Activated T-cell treated with anti-CD3 and anti-CD28 coated beads, Interleukin-2, amount 50 U/mL, for 72 hours (primary cell): ENCODE measurements at places on chromosomes 6 and 20.

- no peaks in the 10 kb centered on the region for H3K36me3 ChIP-seq
- DNase-seq, result no peak
- no peak overlapping the region for H3K27ac ChIP-seq
- no peaks in the 10 kb centered on the region for H3K4me1 ChIP-seq
- H3K4me3 ChIP-seq, result no peak overlapping the region
Measured at GRCh38 chr6:161434921-161435747, 161.3 kb upstream of the AGPAT4 start.

- no peak for DNase-seq
- no peak overlapping the region for H3K27ac ChIP-seq
- H3K36me3 ChIP-seq, result no peaks in the 10 kb centered on the region
- no peaks in the 10 kb centered on the region for H3K4me1 ChIP-seq
- H3K27me3 ChIP-seq, result peaks cover 15% of the 10 kb centered on the region
- H3K4me3 ChIP-seq, result no peak overlapping the region
Measured at GRCh38 chr6:53119349-53119748, 29.3 kb downstream of the GCM1 start.

DNA sequence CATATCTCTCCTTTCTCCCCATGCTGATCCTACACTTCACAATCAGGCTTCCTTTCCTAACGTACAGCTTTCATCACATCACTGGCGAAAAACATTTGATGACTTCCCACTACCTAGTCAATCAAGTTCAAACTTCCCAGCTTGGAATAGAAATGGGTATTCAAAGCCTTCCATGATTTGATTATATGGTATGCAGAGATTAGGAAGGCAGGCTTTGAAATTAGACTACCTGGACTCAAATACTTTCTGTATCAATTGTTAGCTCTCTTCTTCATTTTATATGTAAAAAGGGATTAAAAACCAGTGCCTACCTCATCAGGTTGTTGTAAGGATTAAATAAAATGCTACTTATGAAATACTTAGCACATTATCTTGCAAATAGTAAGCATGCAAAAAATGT lies 7.7 kb downstream of the NCOA6 start:
- no peak overlapping the region for H3K4me3 ChIP-seq
- DNase-seq, result no peak
- H3K27ac ChIP-seq, result no peak overlapping the region
- peaks cover 23% of the 10 kb centered on the region for H3K4me1 ChIP-seq
- no peaks in the 10 kb centered on the region for H3K27me3 ChIP-seq

- no peaks in the 10 kb centered on the region for H3K36me3 ChIP-seq
- no peak for DNase-seq
- H3K4me1 ChIP-seq, result no peaks in the 10 kb centered on the region
- H3K27ac ChIP-seq, result no peak overlapping the region
- no peak overlapping the region for H3K4me3 ChIP-seq
Measured at GRCh38 chr20:55329108-55329507, 676.2 kb downstream of the CBLN4 start.

DNA sequence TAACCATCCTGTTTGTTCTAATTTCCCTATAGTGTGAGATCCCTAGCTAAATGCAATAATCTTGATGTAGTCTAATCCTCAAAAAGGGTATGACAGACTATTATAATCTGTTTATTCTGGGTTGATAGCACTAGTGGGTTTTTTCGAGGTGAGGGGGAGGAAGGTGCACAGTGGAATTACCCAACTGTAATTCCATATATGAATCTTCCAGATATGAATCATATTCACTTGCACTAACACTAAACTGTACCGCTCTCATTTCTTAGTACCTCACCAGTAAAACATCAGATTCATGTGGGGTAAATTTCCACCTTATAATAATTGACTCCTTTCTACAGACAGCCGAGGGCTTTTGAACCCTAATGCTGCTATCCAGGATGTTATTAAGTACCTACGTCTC lies 16.5 kb downstream of the NCOA7 start:
- peak; percentile 34 for DNase-seq
- no peaks in the 10 kb centered on the region for H3K27me3 ChIP-seq
- peaks cover 81% of the 10 kb centered on the region for H3K4me1 ChIP-seq
- H3K4me3 ChIP-seq, result peak overlapping the region; percentile 89

DNA sequence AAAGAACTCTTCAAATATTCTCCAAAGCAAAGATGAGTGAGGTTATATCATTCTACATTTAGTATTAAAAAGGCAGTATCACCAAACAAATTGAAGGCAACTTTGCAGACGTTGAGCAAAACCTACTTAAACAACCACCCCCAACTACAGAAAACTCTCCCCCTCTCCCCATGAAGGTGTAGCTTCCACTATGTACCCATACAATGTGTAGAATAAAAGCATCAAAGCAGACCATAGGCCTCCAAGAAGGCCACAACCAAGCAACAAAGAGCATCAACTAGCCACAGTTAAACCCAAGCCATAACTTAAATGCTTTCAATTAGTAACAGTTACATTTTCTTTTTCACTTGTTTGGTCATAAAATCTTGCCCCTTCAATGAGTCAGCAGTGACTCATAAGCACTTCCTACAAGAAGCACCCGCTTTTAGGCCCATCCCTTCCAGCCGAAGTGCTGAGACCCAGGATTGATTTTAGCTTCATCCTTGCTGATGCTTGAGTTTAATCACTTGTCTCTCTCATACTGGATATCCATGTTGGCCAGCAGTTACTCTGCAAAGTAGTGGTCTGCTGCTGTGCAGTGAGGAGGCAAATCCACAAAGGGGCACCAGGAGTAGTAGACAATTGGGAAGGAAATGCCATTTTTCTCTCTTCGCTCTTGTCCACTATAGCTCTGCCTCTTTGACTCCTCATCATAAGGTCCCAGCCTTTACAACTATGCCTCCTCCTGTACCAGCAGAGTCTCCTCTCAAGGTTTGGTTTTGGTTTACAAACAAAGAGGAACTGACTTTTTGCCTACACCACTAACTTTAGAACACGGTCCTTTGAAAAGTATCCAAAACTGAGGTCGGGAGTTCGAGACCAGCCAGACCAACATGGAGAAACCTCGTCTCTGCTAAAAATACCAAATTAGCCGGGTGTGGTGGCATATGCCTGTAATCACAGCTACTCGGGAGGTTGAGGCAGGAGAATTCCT lies 8.4 kb upstream of the NUP153 start:
- no peaks in the 10 kb centered on the region for H3K36me3 ChIP-seq
- H3K4me3 ChIP-seq, result peak overlapping the region; percentile 81
- peak; percentile 57 for DNase-seq

DNA sequence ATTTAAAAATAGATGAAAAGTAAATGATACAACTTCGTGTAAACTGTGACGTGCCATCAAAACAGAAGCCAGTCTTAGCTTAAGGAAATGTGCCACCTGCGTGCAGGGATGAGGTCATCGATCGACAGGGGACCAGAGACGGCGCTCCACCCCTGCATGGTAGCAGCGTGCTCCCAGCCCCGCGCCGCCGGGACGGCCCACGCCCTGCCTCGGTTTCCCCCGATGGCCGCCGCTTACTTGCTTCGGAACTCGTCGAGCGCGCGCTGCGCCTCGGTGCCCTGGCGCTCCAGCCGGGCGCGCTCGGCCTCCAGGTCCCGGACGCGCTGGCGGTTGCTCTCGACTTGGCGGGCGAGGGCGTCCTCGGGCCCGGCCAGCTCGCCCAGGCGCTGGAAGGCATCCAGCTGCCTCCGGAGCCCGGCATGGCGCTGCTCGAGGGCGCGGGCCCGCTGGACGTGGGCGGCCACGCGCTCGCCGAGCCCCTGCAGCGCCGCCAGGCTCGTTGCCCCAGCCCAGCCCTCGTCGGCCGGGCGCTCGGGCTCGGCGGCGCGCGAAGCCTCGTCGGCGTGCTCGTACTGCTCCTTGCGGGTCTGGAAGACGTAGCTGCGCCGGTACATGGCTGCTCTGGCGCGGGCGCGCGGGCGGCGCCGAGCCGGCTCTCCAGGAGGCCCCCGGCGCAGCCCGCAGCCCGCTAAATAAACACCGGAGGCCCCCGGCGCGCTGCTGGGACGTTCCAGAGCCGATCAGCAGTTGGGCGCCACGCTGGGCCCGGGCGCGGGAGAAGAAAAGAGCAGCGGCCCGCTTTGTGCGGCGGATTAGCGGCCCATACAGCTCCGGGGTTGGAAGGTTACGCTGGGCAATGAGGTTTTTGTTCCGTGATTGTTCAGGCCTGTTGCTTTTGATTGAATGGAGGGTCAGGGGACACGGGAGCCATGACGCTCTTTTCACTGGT lies at the start of gene BFSP1:
BFSP1 (minus strand) TSS at position 664 of the 949 bp plus-strand sequence; CDS start at position 614, 50 bp downstream.
- H3K27me3 ChIP-seq, result peaks cover 17% of the 10 kb centered on the region
- DNase-seq, result peak; percentile 56
- peak within 1 kb of the TSS; percentile 88 for H3K4me3 ChIP-seq

- peaks cover 8% of the 10 kb centered on the region for H3K27me3 ChIP-seq
- no peak for DNase-seq
- peaks cover 3% of the 10 kb centered on the region for H3K36me3 ChIP-seq
- no peak overlapping the region for H3K27ac ChIP-seq
Measured at GRCh38 chr20:24842918-24843715, 106.0 kb upstream of the CST7 start.

DNA sequence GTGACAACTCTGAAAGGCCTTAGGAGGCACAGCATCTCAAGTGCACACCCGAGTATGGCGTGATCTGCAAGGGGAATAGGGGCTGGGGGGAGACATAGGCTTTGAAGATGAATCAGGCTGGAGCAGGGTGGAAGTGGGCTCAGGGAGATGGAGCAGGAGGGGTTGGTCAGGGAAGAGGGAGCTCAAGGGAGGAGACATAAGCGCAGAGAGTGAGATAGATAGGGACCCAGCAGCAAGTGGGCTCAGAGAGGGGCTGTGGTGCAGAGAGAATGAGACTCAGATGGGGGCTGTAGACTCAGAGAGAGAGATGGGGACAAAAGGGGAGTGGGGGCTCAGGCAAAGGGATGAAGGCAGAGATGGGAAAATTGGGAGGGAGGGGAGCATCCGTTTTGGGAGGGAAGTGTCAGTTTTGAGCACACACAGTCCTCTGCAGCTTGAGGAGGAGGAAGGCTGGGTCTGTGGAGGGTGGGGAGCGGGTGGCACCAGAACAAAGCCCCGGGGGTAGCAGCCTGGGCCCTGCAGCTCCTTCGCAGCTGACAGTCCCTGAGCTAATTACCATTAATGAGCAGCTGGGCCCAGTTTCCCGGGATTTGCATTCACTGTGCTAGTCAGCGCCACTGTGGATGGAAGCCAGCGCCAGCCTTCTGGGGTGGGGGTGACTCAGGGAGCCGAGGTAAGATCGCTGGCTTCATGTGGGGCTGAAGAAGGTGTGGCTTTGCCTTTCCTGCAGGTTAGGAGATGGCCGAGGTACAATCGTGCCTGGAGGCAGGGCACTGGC lies 18.7 kb downstream of the SRXN1 start:
- H3K4me3 ChIP-seq, result no peak overlapping the region
- H3K4me1 ChIP-seq, result no peaks in the 10 kb centered on the region
- no peak overlapping the region for H3K27ac ChIP-seq
- peaks cover 6% of the 10 kb centered on the region for H3K27me3 ChIP-seq
- no peaks in the 10 kb centered on the region for H3K36me3 ChIP-seq

- no peak overlapping the region for H3K4me3 ChIP-seq
- H3K36me3 ChIP-seq, result peaks cover 4% of the 10 kb centered on the region
- peaks cover 8% of the 10 kb centered on the region for H3K27me3 ChIP-seq
Measured at GRCh38 chr20:24762371-24762770, 186.7 kb upstream of the CST7 start.

- H3K4me1 ChIP-seq, result peaks cover 14% of the 10 kb centered on the region
- peak; percentile 15 for DNase-seq
- no peak overlapping the region for H3K27ac ChIP-seq
- no peak overlapping the region for H3K4me3 ChIP-seq
Measured at GRCh38 chr20:41245086-41245707, 72.3 kb downstream of the ZHX3 start.

DNA sequence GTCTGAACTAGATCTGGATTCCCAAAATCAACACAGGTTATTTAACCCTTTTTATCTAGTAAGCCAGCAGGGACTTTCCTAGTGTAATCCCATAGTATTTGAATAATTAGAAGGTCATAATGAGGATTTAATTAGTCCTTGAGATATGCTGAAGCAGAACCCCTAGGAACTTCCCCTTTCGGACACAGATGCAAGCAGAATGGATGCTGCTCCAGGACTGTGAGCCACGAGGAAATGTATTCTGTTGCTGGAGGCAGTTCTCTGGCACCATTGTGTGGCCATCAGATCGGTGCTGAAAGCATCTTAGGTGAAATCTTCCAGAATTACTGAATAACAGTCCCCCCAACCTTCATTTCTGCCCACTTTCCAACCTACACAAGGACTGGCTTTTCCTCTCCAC lies 206.9 kb downstream of the TMEM242 start:
- H3K4me3 ChIP-seq, result no peak overlapping the region
- peaks cover 22% of the 10 kb centered on the region for H3K4me1 ChIP-seq
- H3K27ac ChIP-seq, result no peak overlapping the region
- no peaks in the 10 kb centered on the region for H3K27me3 ChIP-seq

GRCh38 chr6:85186546-85187175 lies 263.2 kb upstream of the NT5E start:
- no peak overlapping the region for H3K4me3 ChIP-seq
- no peaks in the 10 kb centered on the region for H3K36me3 ChIP-seq
- no peak overlapping the region for H3K27ac ChIP-seq
- no peaks in the 10 kb centered on the region for H3K4me1 ChIP-seq
- no peak for DNase-seq

GRCh38 chr20:16113736-16114135 lies 459.5 kb downstream of the KIF16B start:
- no peak for DNase-seq
- no peaks in the 10 kb centered on the region for H3K36me3 ChIP-seq
- no peak overlapping the region for H3K4me3 ChIP-seq
- H3K4me1 ChIP-seq, result no peaks in the 10 kb centered on the region

- peak overlapping the region; percentile 2 for H3K27ac ChIP-seq
- H3K27me3 ChIP-seq, result no peaks in the 10 kb centered on the region
- no peak overlapping the region for H3K4me3 ChIP-seq
- peaks cover 16% of the 10 kb centered on the region for H3K36me3 ChIP-seq
Measured at GRCh38 chr6:151409679-151410078, 18.3 kb upstream of the ZBTB2 start.

DNA sequence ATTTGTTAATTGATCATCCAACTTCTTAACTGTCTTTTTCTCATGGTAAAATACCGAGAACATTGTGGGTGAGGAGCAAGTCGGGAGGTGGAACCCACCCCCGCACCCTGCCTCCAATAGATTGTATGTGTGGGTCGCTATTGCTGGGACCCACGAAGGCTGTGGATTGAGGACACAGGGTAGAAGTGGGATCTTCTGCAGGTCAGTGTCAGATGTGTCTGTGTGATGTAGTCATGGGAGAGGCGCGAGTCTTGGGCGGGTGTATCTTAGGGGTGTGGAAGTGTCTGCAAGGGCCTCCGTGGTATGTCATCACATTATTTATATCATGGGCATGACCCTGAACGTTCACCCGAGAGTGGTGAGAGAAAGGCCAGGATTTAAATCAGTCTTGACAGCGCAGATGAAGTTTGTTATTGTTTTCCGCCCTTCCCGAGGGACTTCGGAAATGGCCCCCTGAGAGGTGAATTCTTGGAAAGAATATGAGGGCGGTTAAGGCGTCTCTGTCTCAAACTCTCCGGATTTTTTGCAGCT lies 472 bp upstream of the PAQR8 start:
- no peaks in the 10 kb centered on the region for H3K27me3 ChIP-seq
- peaks cover 6% of the 10 kb centered on the region for H3K36me3 ChIP-seq
- H3K27ac ChIP-seq, result peak overlapping the region; percentile 71

- H3K4me3 ChIP-seq, result no peak overlapping the region
- H3K27me3 ChIP-seq, result no peaks in the 10 kb centered on the region
- H3K27ac ChIP-seq, result no peak overlapping the region
- peaks cover 32% of the 10 kb centered on the region for H3K4me1 ChIP-seq
- DNase-seq, result no peak
Measured at GRCh38 chr20:57605045-57605444, 15.2 kb downstream of the ZBP1 start.

- H3K27me3 ChIP-seq, result peaks cover 67% of the 10 kb centered on the region
- H3K27ac ChIP-seq, result peak overlapping the region; percentile 44
- H3K36me3 ChIP-seq, result no peaks in the 10 kb centered on the region
Measured at GRCh38 chr20:18276821-18277220, 11.5 kb upstream of the ZNF133 start.

- H3K4me1 ChIP-seq, result no peaks in the 10 kb centered on the region
- H3K27ac ChIP-seq, result no peak overlapping the region
- no peak overlapping the region for H3K4me3 ChIP-seq
- peaks cover 15% of the 10 kb centered on the region for H3K27me3 ChIP-seq
Measured at GRCh38 chr20:56217829-56218228, 30.7 kb upstream of the MC3R start.
